OCI-LY7 (cell line): ENCODE measurements at places on chromosomes 7 and 10. TPM values are rescaled to one million over a fixed set of nuclear protein-coding genes. Genes with fewer than 3 reads are reported as not detected.

The UNCX gene
- not detected in 2 replicates for total RNA-seq

The RAMP3 gene
- total RNA-seq = not detected in 2 replicates

The ACSM6 gene
- total RNA-seq = not detected in 2 replicates

The SEMA4G gene
- total RNA-seq = 0.17 and 0.21 TPM in 2 replicates

GRCh38 chr7:150805864-150806263 lies 5.3 kb downstream of the TMEM176A start:
- DNase-seq = no peak

DNA sequence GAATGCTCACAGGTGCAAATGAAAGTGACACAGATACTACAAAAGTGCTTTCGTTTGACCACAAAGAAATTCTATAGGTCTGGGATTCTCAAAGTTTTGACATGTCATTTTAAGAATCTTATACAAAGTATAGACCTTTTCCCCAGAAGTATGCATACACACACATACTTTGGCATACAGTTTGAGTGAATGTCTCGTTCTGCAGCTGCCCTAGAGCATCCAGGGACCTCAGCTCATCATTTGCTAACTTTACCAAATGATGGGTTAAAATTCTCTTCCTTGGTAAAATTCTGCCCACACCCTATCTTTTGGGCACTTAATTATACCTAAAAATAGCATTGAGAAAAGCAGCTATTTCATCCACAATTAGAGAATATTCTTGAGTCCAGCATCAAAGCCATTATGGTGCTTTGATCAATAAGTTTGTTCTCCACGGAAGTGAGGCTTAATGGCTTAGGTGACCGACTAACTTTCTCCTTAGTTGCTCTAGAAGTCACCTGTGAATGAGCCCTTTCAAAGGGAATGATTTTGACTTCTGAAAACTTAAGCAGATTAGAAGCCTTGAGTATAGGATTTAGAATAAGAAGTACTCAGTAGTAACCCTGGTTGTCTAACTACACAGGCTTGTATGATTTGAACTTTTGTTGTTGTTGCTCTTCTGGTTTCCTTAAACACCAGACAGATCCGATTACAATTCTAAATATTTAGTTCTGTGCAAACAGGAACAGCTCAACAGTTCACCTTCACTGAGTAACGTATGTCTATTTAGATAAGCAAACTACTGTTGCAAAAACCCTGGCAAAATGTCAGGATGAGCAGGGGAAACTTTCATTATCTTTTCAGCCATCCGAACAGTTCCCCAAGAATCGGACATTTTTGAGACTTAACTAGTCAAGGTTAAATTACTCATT lies 70.6 kb downstream of the CNNM2 start:
- DNase-seq = no peak

DNA sequence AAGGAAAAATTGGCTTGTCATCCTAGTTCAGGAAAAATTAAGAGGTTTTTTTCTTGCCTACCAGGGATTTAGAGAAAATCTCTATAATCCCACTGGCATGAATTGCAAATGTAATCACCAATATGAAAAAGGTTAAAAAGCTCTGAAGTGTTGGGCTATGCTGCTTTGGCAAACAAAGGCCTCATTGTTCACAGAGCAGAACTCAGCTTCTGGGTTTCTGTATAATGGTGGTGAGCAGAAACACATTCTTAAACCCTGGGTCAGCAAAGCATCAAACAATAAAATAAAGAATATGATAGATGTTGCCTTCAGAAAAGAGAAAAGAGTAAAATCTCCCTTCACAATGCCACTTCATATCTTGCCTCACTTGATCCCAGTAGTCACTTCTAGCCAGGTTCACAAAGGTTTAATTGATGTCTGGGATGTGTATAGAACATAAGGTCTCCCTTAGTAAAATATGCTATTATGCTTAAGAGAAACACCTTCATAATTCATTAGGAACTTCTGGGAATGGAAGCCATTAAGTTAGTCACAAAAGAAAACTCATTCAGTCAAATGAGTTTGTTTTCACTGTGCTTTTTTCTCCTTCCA lies 1255.5 kb upstream of the PHF14 start:
- no peak for DNase-seq
